ENCODE measurements at places on chromosomes 1 and 21.

DNA sequence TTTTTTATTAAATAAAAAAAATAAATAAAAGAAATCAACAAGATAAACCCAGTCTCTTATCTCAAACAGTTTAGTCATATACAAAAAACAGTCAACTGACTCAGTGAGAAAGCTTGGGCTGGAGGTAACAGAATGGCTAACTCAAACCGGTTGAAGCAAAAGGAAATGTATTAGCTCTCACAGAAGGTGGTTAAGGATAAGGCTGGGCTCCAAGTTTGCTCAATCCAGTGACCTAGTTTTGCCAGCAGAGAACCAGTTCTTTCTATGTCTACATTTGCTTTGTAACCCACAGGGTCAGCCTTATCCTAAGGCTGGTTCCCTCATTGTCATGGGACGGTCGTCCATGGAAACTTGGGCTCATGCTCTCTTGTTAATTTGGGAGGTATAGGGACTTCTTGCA is 144.5 kb upstream of the L1TD1 start:
- no peak for DNase-seq

DNA sequence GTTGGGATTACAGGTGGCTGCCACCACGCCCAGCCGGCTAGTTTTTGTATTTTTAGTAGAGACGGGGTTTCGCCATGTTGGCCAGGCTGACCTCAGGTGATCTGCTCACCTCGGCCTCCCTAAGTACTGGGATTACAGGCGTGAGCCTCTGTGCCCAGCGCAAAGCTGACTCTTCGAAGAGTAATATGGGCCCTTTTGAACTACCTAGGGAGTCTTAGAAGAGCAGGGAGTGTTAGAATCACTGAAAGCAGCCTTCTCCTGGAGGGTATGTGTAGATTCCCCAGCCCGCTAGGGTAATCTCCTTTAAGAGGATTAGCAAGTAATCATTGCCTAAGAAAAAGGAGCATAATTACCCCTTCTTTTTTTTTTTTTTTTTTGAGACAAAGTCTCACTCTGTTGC is 6.5 kb upstream of the MAST2 start:
- DNase-seq = no peak

DNA sequence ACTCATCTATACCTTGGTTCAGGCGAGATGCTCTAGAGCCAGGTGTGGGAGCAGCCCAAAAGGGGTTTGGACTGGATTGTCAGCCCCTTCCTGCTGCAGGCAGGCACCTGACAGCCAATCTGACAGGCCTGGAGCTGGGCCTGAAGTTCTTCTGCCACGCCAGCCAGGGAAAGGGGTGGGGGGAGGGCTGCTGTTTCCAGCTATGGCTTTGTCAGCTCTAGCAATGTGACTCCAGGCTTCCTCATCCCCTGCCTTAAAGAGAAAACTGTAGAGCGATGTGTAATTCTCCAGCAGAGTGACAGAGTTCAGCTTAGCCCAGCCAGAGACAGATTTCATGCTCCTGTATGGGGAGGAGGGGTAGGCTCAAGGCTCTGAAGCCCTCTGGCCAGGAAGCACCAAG is 30.3 kb downstream of the WNT4 start:
- no peak for DNase-seq

DNA sequence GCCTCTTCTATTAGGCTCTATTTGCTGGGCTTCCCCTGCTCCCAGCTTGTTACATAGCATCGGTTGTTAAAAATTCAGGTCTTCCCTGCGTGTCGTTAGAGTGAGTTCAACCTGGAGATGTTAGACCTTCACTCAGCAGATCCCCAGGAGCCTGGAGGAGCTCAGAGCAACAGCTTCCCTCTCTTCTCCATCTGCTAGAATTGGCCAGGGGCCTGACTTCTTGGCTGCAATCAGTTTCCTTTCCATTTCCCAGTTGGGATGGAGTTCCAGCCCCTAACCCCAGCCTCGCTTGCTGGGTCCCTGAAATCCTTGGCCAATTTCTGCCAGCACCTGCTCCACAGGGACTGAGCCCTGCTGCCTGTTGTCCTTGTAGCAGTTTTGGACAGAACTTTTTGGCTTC is 55.9 kb downstream of the MT1HL1 start:
- DNase-seq = no peak

DNA sequence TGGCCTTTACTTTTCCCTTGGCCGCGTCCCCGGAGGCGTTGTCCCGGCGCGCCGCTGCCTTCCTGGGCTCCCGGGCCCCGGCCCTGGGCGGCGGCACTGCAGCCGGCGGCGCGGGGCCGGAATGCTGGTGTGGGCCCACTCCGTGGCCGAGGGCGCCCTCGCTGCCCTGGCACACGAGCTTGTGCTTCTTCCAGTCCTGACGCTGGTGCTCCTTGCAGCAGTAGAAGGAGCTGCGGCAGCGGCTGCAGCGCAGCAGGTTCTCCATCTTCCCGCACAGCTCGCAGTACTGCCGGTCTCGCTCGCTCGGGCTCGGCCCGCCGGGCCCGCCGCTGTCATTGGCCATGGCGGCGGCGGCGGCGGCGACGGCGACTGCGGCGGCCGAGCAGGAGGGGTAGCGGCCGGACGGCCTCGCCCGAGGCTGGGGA is 529 bp downstream of the EGLN1 start:
- DNase-seq = no peak

- DNase-seq = no peak
Measured at GRCh38 chr21:21159253-21159899, 161.2 kb downstream of the NCAM2 start.

- DNase-seq = no peak
Measured at GRCh38 chr1:175714350-175714749, 29.0 kb downstream of the TNR start.

DNA sequence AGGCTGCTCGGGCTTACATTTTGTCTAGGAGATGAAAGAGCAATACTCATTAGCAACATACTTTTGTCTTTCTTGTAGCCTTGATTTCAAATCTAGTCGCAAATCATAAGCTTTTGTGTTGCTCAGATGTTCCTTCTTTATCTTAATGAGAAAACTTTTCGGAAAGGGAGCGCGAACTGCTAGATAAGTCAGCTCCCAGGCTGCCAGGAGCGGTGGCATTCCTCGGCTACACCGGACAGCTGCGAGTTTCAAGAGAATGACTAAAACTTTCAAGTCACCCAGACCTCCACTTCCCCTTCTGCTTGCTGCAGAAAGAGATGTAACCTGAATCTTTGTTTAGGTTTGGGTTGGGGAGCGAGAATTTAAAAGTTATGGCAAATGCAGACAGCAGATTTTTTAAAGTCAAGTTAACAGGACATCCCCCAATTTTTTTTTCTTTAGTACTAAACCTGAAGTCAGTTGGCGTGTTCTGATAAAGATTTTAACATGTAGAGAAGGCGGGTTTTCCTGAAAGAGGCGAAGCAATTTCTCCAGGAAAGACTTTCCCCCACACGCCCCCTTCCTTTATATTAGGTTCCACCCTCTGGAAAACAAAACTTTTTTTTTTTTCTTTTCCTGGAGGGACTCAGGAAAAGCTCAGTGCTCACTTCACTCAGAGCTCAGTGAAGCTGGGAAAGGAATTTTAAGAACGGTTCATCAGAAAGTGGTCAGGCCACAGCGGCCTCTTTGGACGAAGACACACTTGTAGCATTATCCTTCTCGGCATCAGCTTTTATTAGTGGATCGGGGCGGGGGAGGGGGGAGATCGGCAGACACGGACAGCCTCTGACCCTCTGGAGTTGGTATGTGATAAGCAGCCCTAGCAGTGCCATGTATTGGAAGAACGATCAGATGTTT is at the start of gene LHX8:
TSS of gene LHX8 (plus strand) at position 639 of the 897 bp plus-strand sequence. CDS start 2,227 bp downstream, outside the sequence.
- no peak for DNase-seq

DNA sequence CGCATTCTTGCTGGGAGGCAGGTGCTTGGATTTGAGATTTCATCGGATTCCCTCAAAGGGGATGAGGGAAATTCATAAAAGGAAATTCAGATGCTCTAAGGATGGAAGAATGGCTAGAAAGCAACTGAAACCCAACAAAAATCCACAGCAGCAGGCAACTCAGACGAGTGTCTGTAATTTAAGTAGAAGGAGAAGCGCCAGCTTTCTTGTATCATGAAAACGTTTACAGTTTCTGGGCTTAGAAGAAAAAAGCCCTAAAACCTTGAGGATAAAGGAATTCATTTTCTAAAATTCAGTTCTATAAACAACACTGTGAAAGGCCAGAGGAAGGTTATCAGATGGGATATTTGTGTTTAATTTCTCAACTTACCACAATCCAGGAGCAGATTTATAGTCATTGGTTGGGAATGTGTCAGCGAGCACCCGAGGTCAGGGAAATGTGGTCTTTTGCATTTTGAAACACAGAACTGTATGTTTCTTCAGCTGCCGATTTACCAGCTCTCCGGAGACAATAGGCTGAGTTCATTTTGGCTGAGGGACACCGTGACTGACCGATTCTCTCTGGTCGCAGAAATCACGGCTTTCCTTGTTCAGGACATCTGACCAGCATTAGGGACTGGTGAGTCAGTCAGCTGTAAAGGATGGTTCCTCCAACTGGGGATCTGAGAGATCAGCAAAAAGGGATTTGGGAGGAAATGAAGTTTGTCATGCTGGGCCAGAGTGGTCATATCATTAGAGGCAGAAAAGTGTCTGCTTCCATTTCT is 111.6 kb upstream of the ERRFI1 start:
- DNase-seq = no peak

- DNase-seq = no peak
Measured at GRCh38 chr1:18387307-18387706, 93.4 kb upstream of the KLHDC7A start.
